NCI-H526 (cell line): ENCODE measurements at places on chromosomes 13 and 19.
A peak's percentile ranks its signal among the peaks of the same experiment; 100 is the strongest.

GRCh38 chr13:82720986-82721385 is 1161.3 kb downstream of the SLITRK1 start:
- no peak for DNase-seq

GRCh38 chr13:113065406-113066141 is 40.0 kb upstream of the F7 start:
- no peak for DNase-seq

DNA sequence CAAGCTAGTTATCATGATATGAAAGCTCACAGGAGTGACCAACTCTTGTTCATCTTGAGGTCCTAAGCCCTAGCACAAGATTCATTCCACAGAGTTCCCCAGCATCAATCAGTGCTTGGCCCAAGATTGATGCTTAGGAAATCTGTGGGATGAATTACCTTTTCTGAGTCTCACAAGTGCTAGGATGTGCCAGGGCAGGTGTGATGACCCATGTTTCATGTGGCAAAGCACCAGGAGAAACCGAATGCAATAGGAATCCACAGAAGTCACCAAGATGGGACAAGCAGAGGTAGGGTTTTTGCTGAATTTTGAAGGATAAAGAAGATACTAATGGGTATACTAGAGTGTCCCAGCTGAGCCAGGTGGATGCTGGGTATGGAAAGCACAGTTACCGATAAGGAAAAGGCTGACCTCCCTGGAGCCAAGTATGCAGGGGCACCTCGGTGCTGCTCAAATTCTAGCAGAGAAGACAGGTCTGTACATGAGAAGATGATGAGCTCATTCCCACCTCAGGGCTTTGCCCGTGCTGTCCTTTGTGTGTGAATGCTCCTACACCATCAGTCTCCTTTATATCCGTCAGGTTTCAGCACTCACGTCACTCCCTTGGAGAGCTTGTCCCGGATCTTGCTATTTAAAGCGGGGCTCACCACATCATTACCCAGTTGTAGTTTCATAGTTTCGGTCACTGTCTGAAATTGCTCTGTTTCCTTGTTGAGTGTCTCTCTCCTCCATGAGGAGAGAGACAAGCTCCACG is 168.9 kb upstream of the TSC22D1 start:
- DNase-seq = no peak

DNA sequence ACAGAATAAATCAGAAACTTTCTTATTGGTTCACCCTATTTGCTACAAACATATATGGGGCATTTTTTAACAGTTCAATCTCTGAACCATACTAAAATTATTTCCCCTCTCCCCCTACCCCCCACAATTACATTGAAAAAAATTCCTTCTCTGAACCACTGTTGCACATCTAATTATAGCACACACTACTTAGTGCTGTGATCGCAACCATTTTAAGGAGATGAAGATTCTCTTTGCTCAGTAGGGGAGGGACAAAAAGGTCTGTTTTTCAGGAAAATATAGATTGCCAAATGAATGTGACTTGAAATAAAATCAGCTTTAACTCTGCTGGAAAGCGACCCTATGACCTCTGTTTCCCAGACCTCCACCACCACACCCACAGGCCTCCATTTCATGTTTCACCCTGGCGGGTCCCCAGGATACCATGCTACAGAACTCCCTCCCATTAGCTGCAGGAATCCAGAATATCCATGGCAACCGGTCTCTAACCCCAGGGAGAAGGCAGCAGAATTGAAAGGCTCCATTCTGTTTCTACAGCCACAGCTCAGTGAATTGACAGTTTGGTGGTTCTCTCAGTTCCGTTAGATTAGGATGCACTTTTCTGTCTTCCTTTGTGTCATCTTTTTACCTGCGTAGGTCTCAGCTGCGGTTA is 286.3 kb downstream of the TBC1D4 start:
- DNase-seq = no peak

- peak; percentile 92 for DNase-seq
These were observed 550 bp upstream of the DLL3 start for GRCh38 chr19:39497996-39498797.

DNA sequence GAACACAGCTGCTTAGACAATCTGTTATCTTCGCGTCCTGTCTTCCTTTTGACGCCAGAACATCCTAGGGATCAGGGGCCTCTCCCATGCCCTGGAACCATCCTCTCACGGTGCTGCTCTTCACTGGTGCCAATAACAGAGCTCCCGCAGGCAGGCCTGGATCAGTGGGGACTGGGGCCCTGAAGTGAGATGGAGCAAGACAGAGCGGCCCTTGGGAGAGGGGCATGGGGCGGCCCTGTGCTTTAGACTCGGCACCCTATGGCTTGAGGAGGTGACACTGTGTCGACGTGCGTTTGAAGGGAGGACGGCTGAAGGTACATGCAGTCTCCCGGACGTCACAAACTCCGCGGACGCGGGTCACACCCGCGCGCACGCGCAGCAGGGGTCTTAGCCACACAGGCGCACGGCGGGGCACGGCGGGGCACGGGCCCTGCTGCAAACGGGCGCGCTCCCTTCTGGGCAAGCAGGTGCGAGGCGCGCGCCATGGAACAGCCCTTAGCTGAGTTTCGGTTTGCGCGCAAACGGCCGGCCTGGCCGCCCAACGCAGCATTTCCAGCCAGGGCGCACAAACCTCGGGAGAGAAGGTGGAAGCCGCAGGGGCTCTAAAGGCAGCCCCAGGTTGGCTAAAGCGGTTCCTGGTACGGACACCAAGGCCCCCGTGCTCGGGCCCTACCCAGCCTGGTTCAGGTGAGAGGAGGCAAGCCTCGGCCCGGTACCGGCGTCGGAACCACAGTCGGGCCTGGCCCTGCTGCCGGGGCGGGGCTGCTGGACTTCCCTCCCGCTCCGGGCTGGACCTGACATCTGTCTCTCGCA is 16.5 kb upstream of the RNF17 start:
- DNase-seq = peak; percentile 47

- peak; percentile 87 for DNase-seq
These were observed at the start of gene KCTD15 for GRCh38 chr19:33796164-33796875. Gene KCTD15, plus strand, starts transcription at chr19:33796870. Its CDS starts 3,585 bp downstream, at chr19:33800455.

DNA sequence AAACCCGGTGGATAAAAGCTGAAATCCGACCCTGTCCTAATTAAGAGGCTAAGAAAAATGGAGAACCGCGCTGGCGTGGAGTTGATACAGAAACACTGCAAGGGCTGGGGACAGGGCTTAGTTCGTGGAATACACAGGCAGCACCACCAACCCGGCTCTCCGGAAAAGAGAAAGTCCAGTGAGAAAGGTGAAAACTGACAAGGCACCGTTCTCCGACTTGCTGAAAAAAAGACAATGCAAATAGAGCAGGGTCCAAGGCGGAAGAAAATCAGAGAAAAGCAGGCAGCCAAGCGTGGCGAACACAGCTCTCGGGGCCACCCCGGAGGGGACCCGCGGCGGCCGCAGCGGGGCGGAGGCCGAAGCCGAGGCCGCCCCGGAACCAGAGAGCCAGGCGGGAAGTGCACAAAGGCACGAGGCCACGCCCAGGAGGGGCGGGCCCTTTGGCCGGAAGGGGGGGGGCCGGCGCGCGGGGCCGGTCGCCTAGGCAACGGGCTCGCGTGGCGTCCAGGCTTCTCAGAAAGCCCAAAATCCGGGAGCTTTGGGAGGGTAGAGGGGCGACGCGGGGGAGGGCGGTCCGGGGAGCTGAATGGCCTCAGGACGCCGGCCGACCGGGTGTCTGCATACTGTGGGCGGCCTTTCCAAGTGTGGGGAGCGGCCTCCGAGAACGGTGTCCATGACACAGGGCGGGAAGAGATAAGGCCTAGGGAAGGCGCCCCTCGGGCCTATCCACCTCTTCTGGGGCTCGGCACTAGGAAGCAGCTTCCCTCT is 1.2 kb upstream of the ING1 start:
- peak; percentile 96 for DNase-seq

DNA sequence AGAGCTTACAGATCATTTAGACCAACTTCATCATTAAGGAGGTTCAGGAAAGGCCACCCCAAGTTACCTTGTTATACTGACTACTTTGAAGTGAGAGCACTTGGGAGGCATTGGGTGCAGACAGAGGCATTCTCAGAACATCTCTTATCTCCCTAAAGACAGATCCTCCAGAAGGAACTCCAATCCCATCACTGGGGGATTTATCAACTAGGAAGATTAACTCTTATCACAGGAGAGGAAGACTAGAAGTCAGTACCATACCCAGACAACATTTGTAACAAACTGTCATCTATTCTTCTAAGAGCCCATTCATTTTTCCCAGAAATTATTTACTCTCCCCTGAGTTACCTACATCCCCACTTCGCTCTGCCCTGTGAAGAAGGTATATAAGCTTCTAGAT is 5.8 kb upstream of the RFXAP start:
- no peak for DNase-seq

- DNase-seq = no peak
These were observed 28.2 kb downstream of the TNFRSF19 start for GRCh38 chr13:23598369-23598768.

GRCh38 chr13:45812695-45813372 is 38.7 kb downstream of the SIAH3 start:
- no peak for DNase-seq

GRCh38 chr13:40486518-40487163 is 179.8 kb downstream of the FOXO1 start:
- no peak for DNase-seq

- DNase-seq = no peak
These were observed 125.5 kb downstream of the POSTN start for GRCh38 chr13:37473035-37473434.

DNA sequence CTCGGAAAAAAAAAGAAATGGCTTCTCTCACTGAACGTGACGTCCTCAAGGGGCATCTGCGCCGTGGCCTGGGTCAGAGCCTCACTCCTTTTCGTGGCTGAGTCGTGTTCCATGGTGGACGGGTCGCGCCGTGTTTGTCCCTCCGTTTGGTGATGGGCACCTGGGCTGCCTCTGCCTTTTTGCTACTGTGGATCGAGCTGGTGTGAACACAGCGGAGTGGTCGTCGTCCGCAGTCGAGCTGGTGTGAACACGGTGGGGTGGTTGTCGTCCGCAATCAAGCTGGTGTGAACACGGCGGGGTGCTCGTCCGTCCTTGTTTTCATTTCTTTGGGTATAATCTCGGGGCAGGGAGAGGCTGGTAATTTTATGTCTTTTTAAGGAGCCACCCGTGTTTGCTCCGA is 11.6 kb downstream of the HCN2 start:
- no peak for DNase-seq

DNA sequence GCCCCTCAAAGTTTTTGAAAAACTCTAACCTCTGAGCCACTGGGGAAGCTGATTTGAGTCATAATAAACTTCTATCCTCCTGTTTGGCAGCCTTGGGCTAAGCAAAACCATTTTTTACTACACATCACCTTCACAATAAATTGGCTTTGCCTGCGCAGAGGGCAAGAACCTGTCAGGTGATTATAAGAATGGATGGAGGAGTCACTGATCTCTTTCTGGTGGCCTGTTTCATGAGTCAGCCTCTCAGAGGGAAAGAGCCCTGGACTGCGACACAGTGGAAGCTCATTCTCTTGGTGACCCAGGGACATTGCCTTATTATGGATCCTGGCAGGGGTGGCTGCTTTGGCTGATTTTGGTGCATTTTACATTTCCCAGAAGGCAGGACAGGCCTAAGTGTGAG is 17.5 kb upstream of the PSG9 start:
- DNase-seq = no peak
